ENCODE measurements at places on chromosomes 2 and 18.

- DNase-seq = no peak
These were observed 34.5 kb downstream of the KCNE4 start for GRCh38 chr2:223086370-223086981.

DNA sequence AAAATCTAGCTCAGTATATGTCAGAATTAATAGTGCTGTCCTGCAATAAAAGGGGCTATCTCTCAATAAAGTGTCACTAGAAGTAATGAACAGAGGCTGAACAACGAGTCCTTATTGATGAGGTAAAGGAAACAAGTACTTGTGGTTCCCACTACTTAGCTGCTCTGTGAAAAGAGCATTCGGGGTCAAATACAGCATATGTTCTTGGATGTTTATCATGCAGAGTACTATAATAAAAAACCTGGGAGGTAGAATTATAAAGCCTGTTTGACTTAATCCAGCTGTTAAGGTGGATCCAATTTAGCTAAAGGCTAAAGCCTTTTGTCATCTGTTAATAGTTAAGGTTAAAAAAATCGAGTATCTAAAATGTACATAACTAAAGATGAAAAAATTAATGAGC lies 32.4 kb downstream of the SLC35F5 start:
- no peak for DNase-seq

DNA sequence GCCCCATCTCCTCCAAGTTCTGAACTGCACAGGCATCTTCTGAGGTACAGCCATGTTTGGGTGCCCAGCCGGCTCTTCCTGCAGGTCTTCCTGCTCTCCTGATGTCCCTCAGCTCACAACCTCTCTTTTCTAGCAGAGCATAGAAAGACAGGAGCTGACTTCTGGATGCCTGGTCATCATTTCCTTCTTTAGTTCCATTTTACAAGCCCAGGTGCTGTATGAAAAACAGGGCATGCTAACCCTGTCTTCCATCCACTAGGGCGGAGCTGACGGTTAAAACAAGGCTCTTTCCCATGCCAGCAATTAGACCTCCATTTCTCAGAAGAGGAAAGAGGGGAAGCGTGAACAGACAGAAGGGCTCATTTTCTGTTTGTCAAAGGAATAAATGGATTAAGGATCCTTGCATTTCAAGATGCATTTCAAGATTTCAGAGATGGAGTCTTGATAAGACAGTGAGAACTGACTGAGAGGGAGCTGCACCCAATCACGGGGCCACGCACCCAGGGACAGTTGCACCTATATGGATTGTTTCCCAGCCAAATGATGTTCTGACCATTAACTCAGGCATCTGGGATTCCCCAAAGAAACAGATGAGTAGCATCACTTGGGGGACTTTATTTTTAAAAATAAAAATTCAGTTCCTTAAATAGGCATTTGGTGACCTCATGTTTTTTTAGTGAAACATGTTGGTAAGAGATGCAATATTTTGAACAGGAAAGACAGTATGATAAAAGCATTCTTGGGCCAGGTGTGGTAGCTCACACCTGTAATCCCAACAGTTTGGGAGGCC lies 45.8 kb upstream of the EML6 start:
- peak; percentile 33 for DNase-seq

- no peak for DNase-seq
These were observed 13.5 kb upstream of the REL start for GRCh38 chr2:60867848-60868247.

GRCh38 chr2:4693266-4693665 lies 989.9 kb downstream of the DCDC2C start:
- no peak for DNase-seq

GRCh38 chr2:215726070-215726469 lies 287.3 kb downstream of the MREG start:
- no peak for DNase-seq

DNA sequence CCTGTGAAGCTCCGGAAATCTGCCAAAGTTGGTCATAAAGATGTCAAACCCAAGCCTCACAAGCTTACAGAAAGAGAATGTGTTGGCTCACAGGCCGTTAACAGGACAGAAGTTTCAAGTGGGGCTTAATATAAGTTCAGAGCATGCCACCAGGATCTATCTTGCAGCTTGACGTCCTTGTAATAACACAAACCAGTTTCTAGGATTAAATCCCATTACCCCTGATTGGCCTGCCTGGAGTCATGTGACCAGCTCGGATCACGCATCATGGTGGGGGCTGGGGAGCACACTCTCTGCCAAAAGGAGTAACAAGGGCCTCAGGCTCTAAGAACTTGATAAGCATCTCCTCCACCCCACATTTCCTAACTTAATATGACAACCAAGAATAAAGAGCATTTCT lies 38.9 kb upstream of the SCG2 start:
- DNase-seq = no peak

DNA sequence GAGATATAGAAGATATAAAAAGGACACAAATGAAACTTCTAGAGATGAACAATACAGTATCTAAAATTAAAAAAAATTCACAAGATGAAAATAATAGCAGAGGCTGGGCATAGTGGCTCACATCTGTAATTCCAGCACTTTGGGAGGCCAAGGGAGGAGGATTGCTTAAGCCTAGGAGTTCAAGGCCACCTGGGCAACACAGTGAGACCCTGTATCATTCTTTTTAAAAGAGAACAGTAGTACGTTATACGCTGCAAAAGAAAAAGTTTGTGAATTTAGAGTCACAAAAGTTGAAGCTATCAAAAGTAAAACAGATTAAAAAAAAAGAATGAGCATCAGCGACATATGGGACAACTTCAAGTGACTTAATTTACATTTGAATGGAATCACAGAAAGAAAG lies 81.6 kb upstream of the ZFP36L2 start:
- no peak for DNase-seq

DNA sequence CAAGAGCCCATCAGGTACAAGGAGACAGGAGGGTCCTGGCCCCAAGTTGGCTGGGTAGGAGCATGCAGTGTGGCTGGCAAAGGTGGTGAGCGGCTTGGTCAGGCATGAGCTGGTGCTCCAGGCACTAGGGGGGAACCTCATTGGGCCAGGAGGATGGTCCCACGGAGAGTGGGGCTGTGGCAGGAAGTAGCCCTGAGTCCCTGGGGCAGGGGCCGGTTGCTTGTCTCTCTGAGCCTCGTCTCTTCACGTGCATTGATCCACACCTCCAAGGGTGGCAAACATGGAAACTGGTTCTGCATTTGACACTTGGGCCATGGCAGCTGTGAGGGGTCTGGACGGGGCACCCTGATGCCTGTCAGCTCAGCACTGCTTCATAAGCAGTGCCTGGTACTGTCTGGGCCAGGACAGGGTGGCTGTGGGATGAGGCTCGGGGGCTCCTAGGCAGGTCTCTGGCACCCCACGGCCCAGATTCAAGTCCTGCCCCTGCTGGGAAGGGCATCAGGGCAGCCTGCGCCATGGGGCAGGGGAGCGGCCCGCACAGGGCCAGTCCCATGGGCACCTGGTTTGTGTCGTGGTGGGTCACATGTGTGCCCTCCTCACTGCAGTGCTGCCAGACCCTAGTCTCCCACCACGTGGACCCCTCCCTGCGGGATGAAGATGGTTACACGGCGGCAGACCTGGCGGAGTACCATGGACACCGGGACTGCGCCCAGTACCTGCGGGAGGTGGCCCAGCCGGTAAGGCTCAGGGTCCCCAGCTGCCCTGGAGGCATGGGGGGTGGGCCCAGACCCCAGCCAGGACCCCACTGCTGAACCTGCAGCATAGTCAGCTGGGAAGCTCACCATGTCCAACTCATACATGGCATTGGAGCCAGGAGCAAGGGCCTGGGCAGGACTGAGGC lies 16.4 kb downstream of the ESPNL start:
- DNase-seq = no peak

- DNase-seq = no peak
These were observed 82.0 kb downstream of the ZNF516 start for GRCh38 chr18:76412818-76413565.

DNA sequence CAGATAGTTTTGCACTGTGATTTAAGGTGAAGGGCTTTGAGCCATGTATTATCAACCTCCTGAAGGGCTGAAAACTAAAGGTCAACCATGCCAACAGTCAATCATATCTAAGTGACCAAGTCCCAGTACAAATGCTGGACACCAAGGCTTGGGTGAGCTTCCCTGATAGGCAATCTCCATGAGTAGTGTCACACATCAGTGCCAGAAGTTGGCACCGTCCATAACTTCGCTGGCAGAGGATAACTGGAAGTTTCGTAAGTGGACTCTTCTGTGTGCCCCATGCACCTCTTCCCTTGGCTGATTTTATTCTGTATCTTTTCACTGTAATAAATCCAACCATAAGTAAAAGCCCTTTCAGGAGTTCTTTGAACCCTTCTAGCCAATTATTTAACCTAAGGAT lies 13.2 kb downstream of the REV1 start:
- DNase-seq = no peak

DNA sequence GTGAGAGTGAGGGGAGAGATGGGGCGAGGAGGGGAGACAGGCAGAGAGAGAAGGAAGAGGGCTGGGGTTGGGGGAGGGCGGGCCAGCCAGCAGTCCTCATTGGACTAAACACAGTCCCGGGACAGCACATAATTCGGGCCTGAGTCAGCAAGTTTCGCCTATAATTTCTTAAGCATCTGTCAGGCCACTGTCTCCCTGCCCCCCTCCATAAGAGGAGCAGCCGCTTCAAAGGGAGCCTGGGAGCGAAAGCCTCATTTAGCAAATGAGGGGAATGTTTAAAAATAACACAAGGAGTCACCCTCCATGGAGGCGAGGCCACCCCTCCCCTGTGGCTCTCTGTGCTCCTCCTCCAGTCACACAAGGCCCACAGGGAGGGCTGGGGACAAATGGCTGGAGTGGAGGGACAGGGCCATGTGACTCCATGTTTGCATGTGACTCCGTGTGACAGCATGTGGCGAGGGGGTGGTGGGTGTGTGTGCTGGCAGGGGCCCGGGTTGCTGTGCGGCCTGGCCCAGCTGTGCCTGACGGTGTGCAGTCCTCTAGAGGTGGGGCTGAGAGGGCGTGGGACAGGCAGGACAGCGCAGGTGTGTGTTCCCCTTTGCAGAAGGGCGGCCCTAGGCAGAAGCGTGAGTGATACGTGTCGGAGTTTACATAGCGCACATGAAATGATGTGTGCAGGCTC lies 162.4 kb downstream of the CELF4 start:
- peak; percentile 59 for DNase-seq

DNA sequence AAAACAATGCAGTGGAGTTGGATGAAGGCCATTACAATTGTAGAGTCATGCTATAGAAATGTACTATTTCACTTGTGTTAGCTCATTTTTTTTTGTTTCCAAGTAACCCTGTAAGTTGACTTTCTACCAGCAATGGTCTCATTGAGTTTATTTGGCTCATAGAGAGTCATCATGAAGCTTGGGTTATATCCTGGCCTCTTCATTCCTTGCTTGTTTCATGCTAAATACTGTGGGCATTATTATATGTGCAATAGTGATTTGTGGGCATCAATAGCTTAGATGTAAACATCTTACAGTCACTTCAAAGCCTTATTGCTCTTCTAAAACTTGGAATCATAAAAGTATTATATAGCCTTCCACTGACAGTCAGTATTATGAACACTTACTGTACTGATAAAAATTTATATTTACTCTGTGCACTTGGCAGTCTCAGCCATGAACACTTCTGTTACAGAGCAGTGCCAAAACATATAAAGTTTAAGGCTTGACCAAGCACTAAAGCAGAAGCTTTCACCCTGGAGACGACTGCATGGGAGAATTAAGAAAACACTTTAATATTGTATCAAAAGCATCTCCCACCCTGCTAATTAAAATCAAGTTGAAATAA lies 751.2 kb downstream of the SATB2 start:
- DNase-seq = no peak

DNA sequence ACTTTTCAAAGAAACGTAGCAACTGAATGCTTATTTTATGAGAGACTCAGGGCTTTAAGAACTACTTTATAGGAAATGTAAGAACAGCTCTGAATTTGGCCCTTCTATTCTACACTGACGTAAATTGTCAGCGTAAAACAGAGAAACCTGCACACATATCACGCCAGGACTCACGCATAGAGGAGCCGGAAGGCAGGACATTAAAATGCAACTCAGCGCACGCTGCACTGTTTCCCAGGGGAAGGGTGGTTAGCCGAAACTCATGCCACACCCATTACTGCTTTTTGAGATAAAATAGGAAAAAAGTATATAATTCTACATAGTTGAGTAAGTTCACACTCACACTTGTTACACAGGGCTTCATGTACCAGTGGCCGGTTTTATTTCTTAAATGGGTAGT lies 7.4 kb downstream of the TUBB6 start:
- no peak for DNase-seq
